ENCODE measurements at places on chromosomes 5 and 9.

GRCh38 chr9:1748407-1748806 is 266.7 kb upstream of the SMARCA2 start:
- no peak for DNase-seq

DNA sequence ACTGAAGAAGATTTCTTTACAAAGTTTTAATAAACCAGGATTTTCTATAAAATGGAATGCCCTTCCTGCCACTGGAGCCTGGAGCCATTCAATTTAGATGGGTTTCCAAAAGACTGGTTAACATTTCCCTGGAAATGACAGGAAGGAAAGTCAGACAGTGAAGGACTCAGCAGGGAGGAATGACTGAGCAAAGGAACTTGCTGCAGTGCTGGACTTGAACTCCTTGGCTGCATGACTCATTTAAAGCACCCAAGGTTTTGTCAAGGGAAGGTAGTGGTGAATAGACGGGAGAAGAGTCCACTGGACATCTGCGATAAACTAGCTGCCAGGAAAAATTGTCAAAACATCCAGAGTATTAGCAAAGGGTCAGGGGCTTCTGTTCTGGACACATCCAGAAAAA is 163.8 kb upstream of the SLC28A3 start:
- no peak for DNase-seq

DNA sequence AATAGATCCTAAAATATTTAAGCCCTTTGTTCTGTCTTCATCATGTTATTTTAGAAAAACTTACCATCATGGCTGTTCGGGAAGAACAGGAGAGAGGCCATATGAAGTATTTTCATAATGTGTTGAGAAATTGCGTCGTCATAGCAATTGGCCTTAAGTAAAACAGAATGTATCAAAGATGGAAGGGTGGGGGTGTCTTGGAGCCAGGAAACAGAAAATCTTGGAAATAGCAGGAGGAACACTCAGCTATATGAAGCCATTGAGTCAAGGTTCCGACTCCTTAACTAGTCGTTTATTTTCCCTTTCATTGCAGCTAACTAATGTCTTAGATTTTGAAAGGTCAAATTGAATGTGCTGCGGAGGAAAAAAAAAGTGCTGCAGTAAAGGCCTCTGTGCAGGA is 1.3 kb downstream of the SPTAN1 start:
- no peak for DNase-seq

- no peak for DNase-seq
Observed at GRCh38 chr9:99008203-99008602, 64.5 kb downstream of the COL15A1 start.

DNA sequence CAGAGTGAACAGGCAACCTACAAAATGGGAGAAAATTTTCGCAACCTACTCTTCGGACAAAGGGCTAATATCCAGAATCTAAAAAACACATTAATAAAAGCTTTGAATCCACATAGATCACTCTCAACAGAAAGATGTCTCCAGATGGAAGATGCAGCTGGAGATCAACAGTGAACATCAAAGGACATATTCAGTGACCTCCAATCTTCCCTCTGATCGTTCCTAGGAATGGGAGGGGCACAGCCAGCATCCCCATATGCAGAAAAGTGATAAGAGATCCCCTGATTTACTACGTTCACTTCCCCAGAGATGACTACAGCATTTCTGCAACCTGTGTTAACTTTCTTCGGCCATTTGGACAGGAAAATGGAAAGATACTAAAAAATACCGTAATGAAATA is 21.2 kb downstream of the OXCT1 start:
- DNase-seq: no peak

- no peak for DNase-seq
Observed at GRCh38 chr5:119949426-119949999, 320.2 kb downstream of the FAM170A start.

- no peak for DNase-seq
Observed at GRCh38 chr9:68771376-68771775, 66.3 kb downstream of the PIP5K1B start.

DNA sequence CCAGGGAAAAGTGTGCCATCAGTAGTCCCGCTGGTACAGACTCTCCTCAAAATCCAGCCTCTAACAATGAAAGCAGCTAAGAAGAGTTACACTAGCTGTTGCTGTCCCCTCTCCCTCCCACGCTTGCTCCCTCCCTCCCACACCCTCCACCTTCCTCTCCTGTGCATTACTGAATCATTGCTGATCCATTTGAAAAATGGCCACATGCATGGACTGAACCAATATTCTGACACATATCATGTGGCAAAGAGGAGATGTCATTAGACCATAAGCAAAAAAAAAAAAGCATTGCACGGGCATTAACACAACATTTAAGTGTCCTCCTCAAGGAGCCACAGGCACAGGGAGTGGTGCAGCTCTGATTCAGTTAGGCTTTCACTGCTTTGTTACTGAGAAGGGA is 37.9 kb downstream of the LHFPL2 start:
- DNase-seq: no peak

GRCh38 chr9:91094324-91095088 is 267.2 kb downstream of the AUH start:
- no peak for DNase-seq

DNA sequence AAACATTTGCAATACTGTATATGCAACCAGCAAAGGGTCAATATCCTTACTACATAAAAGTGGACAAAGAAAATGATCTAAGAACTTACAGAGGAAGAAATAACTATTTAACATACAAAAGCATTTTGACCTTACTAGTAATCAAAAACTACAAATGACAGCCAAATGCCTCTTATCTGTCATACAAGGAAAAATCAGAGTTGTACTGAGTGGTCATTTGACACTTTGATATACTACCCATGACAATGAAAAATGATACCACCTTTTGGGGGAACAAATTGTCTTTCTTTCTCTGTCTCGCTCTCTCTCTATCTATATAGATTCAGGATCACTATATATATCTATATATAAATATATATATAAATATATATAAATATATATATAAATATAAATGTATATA is 50.4 kb upstream of the ZSWIM6 start:
- no peak for DNase-seq

DNA sequence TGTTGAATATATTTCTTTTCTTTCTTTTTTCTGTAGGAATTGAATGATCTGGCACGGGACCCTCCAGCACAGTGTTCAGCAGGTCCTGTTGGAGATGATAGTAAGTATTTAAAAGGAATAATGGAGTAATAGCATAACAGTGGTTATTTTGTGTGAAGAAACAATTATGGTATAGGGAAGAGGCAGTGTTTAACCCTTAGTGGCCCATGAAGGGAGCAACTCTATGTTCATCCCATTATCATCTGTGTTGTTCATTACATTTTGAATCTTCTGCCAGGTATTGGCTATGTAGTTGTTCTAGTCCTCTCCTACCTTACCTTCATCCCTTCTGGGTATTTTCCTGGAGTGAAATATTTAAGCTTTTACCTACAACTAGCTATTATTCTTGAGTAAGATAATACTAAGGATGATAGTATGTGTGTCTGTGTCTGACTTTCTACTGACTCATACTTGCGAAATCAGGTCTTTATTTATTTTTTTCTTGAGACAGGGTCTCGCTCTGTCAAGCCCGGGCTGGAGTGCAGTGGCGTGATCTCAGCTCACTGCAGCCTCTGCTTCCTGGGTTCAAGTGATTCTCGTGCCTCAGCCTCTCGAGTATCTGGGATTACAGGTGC is 39.3 kb downstream of the UBE2D2 start:
- peak; percentile 49 for DNase-seq

- no peak for DNase-seq
Observed at GRCh38 chr9:83622433-83622938, 457 bp upstream of the IDNK start.

GRCh38 chr5:151318850-151319732 is 15.5 kb upstream of the SLC36A3 start:
- DNase-seq: peak; percentile 12

- DNase-seq: no peak
Observed at GRCh38 chr5:81839034-81839433, 88.1 kb upstream of the SSBP2 start.

- no peak for DNase-seq
Observed at GRCh38 chr5:542319-543311, 18.4 kb upstream of the SLC9A3 start.

- no peak for DNase-seq
Observed at GRCh38 chr5:127440831-127441230, 76.6 kb upstream of the PRRC1 start.

DNA sequence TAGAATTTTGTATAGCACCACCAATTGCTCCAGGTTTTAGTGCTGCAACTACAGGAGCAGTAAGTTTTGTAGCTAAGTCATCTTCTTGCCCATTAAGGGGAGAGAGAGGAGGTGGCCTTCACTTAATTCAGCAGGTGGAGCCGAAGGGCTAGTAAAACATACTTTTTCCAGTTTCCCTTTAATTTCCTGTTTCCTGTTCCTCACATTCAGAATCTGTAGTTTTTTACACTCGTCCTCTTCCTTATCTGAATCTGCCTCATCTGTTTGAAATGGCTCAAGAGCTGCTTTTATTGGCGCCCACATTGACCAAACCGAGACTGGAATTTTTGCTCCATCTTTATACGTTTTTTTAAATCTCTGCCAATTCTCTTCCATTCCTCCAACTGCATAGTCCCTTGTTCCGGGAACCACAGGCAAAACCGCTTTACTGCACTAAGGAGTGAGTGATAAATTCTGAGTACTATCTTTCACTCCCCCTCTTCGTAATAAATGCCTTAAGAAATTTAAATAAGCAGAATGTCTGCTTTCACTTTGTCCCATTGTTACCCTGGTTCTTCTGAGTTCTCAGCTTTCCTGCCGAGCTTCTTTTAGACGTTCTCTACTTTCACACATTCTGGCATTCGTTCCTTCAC is 133.9 kb downstream of the DROSHA start:
- no peak for DNase-seq

DNA sequence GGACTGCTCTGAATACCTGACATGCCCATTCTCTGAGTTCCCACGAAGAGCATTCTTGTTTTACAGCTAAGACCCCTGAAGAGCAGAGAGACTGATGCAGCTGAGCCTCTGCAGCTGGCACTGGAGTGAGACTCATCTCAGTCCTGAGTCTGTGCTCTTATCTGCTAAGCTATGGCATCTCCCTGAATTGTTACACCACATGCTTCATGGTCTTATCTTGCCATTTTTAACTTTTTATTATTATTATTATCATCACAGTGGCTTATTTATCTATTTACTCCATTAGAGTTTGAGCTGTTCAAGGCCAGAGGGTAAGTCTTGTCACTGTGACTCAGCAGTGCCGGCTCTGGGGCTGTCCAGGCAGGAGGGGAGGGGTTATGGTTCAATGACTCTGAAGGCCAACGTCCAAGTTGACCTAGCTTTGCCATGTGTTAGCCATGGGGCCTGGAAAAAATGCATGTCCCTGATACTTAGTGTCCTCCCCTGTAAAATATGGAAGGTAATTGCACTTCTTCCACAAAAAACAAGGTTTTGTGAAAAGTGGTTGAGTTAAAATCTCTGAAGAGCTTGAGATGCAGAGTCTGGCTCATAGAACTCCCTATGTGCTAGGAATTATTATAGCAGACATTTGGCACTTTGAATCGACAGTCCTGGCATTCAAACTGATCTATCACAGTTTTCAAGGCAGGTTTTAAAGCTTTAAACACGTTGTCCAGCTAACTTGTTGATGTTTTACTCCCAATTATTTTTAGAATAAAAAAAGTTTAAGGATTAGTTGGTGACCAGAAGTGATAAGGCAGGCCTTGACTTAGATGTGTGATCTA is 94.6 kb downstream of the ALDH1A1 start:
- no peak for DNase-seq

DNA sequence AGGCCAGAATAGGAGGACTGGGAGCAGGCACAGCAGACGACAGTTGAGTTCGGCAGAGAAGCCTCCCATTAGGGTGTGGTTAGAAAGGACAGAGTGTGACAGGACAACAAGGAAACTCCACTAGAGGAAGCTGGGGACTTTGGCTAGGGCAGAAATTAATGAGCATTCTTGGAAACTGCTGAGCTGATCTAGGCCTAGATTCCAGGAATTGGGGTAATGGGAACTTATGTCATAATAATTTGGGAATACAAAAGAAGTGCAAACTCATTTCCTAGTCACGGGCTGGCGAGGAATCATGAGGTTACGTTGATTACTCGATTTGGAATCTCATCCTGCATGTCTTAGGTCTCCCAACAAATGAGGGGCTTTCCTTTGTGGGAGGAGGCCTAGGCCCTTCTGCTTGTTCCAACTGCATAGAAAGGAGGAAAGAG is 144.6 kb upstream of the RPS23 start:
- DNase-seq: peak; percentile 81

- DNase-seq: peak; percentile 26
Observed at GRCh38 chr5:168679515-168679920, 100.3 kb upstream of the PANK3 start.

DNA sequence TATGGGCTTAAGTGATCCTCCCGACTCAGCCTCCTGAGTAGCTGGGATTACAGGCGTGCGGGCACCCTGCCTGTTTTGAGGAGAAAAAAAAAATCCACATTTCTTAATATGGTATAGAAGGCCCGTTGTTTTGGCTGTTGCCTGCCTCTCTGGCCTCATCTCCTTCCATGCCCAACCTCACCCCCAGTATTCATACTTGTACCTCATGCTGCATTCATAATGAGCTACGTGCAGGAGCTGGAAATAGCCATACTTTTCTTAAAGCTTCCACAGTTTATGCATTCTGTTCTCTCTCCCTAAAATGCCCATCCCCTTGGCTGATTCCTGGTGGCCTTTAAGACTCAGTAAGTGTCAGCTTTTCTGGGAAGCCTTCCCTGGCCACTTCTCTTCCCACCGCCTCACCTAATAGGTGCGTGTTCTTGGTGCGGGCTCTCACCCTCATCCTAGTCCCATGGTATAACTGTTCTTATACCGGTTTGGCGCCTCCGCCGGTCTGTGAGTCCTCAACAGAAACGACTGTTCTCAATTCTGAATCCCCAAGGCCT is 2.1 kb upstream of the TPM2 start:
- no peak for DNase-seq

DNA sequence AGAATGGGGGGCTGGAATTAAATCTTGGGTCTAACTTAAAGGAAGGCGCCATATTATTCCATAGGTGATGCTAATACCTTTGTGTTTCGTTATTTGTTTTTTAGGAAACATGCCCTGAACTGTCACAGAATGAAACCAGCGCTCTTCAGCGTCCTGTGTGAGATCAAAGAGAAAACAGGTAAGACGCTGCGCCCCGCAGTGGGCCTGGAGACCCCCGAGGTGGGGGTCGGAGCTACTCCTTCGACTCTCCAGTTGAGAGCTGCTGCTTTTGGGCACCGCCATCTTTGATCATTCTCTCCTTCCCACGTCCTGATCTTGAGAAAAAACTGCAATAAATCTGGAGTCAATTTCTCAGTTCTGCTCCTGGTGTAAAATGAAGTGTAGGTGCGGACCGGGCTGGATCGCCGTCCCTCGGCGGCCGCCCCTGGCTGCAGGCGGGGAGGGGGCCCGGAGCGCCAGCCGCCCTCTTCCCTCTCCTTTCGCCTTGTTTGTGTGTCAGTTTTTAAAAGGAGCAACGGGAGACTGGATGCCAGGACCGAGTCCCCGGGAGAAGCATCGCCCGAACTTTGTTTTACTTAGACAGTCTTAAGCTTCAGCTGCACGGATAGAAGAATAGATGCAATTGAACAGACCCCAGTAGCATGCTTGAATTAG is 1.4 kb downstream of the PBX3 start:
- DNase-seq: no peak

GRCh38 chr5:32109236-32109635 is 64.9 kb downstream of the GOLPH3 start:
- DNase-seq: no peak
